ENCODE measurements at places on chromosomes 13 and 19.

GRCh38 chr13:76316998-76317527 is 569.1 kb downstream of the KCTD12 start:
- no peak for DNase-seq

- no peak for DNase-seq
Measured at GRCh38 chr13:75016225-75016624, 465.7 kb downstream of the TBC1D4 start.

GRCh38 chr19:16654140-16654539 is 5.8 kb downstream of the SMIM7 start:
- DNase-seq: no peak

DNA sequence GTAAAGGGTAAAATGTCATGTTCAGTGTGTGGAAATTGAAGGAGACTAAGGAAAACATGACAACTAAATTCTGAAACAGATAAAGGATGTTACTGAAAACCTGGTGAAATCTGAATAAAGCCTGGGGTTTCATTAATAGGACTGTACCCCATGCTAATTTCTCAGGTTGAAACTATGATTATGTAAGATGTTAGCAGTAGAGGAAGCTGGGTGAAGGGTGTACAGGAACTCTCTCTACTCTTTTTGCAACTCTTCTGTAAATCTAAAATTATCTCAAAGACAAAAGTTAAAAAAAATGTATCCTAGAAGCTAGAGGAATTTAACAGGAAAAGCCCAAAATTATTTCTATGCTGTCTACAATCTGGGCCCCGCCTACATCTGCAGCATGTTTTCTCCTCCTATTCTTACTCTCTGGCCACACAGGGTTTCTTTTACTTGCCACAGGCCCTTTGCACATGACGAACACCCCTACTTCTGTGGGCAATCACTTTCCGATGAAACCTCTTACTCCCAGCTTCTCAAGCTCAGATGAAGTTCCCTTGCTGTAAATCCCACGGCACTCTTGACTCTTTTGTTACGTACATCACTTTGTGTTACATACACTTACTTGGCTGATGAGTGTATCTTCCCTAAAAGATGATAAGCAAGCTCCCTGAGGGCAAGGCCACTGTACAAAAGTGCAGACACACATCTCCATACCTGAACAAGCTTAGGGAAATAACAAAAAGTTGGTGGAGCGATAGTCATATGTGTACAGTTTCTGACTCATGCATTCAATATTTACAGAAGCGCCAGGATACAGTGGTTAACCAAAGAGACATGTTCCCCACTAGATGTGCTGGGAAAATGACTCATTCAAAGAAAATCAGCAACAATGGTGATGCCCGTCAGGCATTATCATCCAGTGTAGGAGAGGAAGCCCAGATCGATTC is 32.6 kb downstream of the RUBCNL start:
- DNase-seq: no peak

DNA sequence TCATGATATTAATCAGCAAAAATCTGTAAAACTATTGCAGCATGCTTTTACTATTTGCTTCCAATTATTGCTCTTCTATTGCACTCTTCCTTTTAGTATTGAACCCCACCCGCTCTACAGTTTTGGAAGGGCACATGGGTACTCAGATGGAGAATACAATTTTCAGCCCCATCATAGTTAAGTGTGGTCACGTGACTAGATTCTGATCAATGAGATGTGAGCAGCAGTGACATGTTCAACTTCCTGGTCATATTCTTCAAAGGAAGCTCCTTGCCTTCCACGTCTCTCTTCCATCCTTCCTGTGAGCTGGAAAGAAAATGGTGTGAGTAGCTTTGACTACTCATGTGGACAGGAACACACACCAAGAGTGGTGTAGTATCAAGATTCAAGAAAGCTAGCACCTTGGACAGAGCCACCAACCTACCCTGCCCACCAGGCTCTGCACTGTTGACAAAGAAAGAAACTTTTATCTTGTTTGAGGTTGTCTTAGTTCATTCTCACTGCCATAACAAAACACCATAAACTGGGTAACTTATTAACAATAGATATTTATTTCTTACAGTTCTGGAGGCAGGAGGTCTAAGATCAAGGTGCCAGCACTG is 3.8 kb upstream of the FGF14 start:
- DNase-seq: no peak

DNA sequence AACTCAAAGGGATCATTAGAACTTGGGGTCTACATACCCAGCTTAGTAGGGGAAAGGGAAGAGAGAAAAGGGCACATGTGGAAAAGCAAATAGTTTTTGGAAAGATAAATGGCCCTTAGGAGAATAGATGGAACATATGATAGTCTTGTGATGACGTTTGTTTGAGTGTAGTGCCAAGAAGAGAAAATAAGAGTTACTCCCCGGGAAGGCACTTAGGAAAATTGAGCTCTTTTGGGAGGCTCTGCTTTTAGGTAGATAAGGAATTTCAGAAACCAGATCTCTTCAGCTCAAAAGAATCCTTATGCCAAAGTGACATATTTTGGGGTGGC is 44.8 kb upstream of the SERTM1 start:
- no peak for DNase-seq

GRCh38 chr13:109209526-109209925 is 576.9 kb downstream of the IRS2 start:
- DNase-seq: no peak

Data from D721Med (cell line).